ENCODE measurements at places on chromosomes 3 and 15.
A peak's percentile ranks its signal among the peaks of the same experiment; 100 is the strongest.

GRCh38 chr3:48270306-48270705, 29.4 kb downstream of the ZNF589 start:
- DNase-seq = no peak

- DNase-seq = no peak
These were observed 109.1 kb downstream of the LPP start for GRCh38 chr3:188262913-188263683.

DNA sequence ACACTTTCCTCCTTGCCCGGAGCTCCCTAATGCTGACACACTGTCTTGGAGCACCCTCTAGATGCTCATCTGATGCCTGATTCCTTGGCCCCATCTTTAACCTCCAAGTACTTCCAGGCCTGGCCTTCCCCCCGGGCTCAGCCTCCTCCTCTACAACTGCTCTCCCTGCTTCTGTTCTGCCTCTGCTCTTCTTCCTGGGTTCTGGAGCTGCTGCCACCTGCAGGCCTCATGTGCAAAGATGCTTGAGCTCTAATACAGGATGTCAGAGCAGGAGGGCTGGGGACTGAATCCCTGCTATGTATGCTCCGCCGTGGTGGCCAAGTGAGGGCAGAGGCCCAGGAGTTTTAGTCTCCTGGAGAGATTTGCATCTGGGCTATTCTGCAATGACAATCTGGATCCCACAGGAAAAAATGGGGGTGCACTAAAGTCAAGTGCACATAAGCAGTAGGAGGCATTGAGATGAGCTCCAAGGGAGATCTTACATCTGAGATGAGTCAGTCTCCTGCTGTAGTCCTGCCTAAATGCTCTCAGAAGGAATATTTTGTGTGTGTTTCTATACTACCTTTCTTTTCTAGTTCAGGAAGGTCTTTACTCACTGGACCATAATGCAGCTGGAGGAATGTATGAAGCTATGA, 296.3 kb downstream of the UACA start:
- DNase-seq = peak; percentile 82

DNA sequence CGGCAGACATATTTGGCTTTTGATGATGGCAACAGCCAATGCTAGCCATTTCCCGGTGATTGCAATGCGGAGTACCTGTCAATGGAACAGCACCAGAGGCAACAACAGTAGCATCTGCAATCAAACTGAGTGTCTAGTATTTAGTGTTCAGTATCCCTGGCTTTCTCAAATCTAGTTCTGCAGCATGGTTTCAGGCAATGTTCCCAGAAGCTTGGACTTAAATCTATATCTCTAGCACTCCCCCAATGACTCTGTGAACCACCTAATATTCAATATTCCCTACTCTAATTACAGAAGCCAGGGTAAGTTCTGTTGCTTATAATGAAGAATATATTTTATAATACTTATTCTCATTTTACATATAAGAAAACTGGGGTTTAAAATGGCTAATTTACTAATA, 48.2 kb downstream of the TBL1XR1 start:
- no peak for DNase-seq

GRCh38 chr3:16219777-16220176, 45.0 kb downstream of the DPH3 start:
- no peak for DNase-seq

DNA sequence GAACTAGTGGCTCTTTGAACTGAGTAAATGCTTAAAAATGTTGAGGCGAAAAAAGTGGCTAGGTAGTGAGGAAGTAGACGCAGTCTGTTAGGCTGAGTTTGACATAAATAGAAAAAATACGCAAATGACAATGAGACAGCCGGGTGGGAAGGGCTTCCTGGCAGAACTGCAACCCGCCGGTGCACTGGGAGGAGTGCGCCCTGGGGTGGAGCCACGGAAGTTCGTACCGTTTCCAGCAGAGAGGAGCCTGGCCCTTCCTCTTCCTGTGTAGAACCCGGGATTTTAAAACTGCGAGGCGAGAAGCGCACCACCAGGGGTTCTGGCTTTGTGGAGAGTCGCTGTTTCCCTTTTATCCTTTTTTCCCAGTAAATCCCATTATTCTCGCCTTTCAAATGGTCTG, 602.6 kb downstream of the PYDC2 start:
- DNase-seq = no peak

GRCh38 chr3:190912736-190913135, 50.2 kb upstream of the GMNC start:
- DNase-seq = no peak

GRCh38 chr3:160390565-160391138, 8.4 kb downstream of the IFT80 start:
- DNase-seq = no peak

GRCh38 chr15:49669288-49669687, 48.4 kb downstream of the DTWD1 start:
- DNase-seq = no peak
